Nucleus accumbens (tissue), 56 donors: ENCODE measurements at places on chromosomes 4 and X.
A peak's percentile ranks its signal among the peaks of the same experiment; 100 is the strongest.

- no peak for DNase-seq
Observed at GRCh38 chr4:136922066-136922465, 610.2 kb downstream of the PCDH18 start.

GRCh38 chr4:39323821-39324220 lies 42.3 kb downstream of the RFC1 start:
- DNase-seq, result no peak

DNA sequence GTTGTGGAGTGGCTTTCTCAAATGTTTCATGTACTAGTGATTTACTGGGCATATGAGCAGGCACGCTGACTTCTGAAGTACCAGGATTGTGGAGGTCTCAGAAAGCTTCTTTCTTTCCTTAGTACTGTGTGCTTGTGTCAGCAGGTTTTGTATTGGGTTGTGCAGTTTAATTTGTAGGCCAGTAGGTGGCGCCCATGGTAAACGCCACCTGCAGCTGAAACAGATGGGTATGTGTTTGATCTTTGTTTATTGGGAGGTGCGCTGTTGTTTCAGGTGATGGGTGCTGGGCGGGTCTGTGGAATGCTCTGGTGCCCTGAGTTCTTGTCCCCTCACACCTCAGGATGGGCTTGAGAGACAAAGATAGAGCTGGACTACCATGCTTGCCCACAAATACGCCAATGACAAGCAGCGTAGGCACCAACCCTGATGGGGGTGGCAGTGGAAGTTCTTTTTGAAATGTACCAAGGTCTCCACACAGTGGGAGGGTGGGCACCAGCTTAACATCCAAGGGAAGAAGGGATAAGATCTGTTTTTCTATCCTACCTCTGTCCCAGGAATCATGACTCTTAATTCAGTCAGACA lies 141.5 kb downstream of the RPS6KA6 start:
- no peak for DNase-seq

DNA sequence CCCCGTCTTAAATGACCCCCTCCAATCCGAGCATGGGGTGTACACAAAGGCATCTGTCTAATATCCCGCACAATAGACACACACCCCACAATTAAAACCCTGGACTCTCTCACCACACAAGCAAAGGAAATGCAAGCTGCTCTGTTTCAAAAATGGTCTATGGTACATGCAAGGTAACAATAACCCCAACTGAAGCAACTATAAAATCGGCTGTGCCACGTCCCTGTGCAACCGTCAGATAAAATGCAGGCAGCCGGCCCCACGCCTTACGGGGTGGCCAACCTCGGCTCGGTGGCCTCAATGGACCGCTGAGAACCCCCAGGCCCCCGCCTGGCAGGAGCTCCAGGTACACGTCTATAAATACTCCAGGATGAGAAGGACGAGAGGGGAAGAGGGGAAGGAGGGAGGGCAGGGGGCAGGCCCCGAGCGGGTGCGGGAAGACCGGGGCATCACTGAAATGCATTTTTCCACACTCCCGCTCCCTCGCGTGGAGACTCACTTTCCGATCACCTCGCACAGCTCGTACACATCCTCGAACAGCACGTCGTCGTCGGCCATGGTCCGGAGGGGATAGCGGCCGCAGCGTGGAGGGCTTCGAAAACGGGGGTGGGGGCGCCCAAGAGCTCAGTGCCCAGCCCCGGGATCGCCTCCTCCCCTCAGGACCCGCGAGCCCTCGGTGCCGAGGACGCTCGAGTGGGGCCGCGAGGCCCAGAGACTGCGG lies 763 bp downstream of the CASK start:
- DNase-seq, result no peak

- no peak for DNase-seq
Observed at GRCh38 chr4:115058533-115058932, 54.9 kb downstream of the NDST4 start.

GRCh38 chr4:26762650-26763049 lies 98.0 kb upstream of the STIM2 start:
- no peak for DNase-seq

- DNase-seq, result peak; percentile 78
Observed at GRCh38 chr4:26319949-26320537, 771 bp upstream of the RBPJ start.
